ENCODE measurements at places on chromosomes 4 and X. TPM values are rescaled to one million over a fixed set of nuclear protein-coding genes. Genes with fewer than 3 reads are reported as not detected.

Gene SLC25A5
- 154 TPM for polyA plus RNA-seq

Gene BANK1
- polyA plus RNA-seq = 0.43 TPM

Gene CBLL2
- not detected for polyA plus RNA-seq

Gene UNC5C
- polyA plus RNA-seq = 0.46 TPM

Gene VCX
- polyA plus RNA-seq = not detected

Gene TBC1D14
- polyA plus RNA-seq = 37.0 TPM

Gene PSAPL1
- polyA plus RNA-seq = not detected
